ENCODE measurements at places on chromosomes 2 and 18.
A peak's percentile ranks its signal among the peaks of the same experiment; 100 is the strongest.

DNA sequence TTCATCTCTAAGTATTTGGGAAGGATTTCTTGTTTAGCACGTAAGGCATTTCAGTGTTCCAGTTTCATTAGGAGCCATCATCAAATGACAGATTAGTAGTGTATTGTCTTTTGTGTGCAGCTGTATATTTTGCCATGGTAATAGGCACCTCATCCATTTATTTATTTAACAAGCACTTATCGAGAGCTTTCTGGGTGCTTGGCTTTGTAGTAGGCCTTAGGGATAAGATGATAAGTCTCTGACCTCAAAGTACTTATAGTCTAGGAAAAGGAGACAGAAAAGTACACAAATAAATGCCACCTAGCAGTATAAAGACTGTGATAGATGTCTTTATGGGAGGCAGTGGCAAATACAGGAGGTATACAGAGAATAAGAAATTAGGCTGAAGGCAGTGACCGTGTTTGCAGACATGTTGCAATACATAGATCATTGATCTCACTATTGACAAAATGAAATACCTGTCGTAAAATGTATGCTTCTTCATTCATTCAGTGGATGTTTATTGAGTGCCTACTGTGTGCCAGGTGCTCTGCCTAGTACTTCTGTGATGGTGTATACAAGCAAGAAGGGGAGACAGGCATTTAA, 265.9 kb downstream of the SETBP1 start:
- peak; percentile 98 for DNase-seq

- DNase-seq = no peak
These were observed 224.5 kb downstream of the CYP26B1 start for GRCh38 chr2:71923143-71923525.

DNA sequence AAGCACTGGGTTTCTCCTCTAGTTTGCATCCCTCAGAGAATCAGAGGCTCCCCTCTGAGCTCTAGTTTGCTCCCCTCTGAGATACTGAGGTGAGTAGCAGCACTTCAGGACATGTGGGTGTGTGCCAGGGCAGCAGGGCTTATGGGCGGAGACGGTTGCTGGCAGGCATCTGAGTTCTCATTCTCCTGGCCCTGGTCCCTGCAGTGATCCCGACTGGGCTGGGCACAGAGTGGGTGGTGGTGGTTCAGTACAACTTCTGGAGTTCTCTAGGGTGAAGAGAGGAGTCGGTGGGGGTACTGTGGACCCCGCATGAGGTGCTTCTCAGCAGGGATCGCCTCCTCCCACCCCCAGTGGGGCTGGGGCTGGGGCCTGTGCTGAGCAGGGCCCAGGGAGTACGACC, 47.9 kb downstream of the BOLA3 start:
- DNase-seq = no peak

GRCh38 chr18:34083910-34084535, 140.7 kb downstream of the NOL4 start:
- no peak for DNase-seq

- DNase-seq = no peak
These were observed 367.1 kb downstream of the ZEB2 start for GRCh38 chr2:144152817-144153271.

GRCh38 chr2:20451341-20451740, 4.5 kb downstream of the RHOB start:
- DNase-seq = no peak

- no peak for DNase-seq
These were observed 7.4 kb downstream of the BOD1L2 start for GRCh38 chr18:57154191-57154830.

DNA sequence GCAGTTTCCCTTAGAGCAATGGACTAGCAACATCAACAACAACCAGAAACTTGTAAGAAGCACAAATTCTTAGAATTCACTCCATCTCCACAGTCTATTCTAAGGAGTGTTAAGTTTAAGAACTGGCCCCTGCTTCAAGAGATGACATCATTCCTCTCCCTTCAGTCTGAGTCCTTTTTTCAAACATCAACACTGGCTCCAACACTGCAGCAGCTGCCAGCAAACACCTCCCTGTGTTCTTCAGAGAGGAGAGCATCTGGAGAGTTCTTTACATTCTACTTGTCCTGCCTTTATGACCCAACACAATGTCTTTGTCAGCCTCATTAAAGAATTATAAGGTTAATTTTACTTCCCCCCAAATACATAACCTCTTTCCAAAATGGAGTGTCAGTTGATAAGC, 122.3 kb downstream of the HNMT start:
- no peak for DNase-seq

GRCh38 chr2:173590276-173590861, 235.7 kb downstream of the CDCA7 start:
- peak; percentile 97 for DNase-seq

GRCh38 chr2:174635015-174635593, 37.5 kb upstream of the WIPF1 start:
- DNase-seq = no peak

- no peak for DNase-seq
These were observed 34.8 kb downstream of the ATOH8 start for GRCh38 chr2:85788603-85789002.

- no peak for DNase-seq
These were observed 96.0 kb downstream of the CDH2 start for GRCh38 chr18:28080876-28081300.

DNA sequence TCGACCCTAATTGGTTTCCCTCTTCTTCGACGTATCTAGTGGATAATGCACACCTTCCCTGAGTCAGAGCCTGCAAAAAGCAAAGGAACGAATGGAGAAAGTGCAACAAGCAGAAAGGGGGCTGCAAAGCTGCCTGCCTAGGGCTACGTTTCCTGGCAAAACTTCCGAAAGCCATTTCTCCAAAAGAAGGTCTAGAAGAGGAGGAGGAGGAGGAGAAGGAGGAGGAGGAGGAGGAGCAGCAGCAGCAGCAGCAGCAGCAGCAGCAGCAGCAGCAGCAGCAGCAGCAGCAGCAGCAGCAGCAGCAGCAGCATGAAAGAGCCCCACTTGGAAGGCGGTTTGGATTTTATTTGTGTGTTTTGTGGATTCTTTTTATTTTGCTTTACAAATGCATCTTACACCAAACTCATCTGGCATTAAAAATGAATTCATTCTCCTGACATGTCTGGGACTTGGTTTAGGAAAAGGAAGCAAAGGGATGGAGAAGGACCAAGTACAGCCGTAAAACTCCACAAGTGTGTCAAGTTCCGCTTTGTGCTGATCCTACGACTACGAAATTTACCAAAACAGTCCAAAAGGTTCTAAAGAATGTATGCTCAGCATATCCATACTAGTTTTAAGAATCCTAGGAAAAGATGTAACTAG, 2.0 kb downstream of the TCF4 start:
- DNase-seq = no peak

GRCh38 chr2:70797506-70797905, 7.1 kb upstream of the FIGLA start:
- DNase-seq = no peak

- DNase-seq = no peak
These were observed 5.9 kb upstream of the RPL37A start for GRCh38 chr2:216492597-216493333.

GRCh38 chr18:74689251-74689650, 91.6 kb downstream of the ZNF407 start:
- no peak for DNase-seq

GRCh38 chr2:12071318-12071717, 324.9 kb downstream of the LPIN1 start:
- no peak for DNase-seq

- DNase-seq = no peak
These were observed 21.8 kb upstream of the TANK start for GRCh38 chr2:161138429-161138828.

DNA sequence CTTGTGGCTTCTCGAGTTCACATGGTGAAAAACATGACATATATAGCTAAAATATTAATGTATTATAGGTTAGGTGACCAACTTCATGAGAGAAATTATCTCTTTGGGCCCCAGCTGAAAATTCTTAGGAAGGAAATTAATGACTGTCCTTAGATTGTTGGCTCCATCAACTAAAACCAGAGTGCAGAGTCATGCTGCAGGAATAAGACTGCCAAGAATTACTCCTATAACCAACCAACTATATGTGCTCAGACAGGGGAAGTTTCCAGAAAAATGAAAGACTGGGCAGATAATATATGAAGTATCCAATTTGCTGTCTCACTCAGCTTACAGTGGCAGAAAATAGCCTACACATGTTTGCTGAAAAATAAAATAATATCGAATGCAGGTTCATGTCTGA, 71.0 kb upstream of the TMEFF2 start:
- no peak for DNase-seq

GRCh38 chr2:72126186-72127100, 21.2 kb downstream of the CYP26B1 start:
- no peak for DNase-seq

- DNase-seq = no peak
These were observed 61.1 kb upstream of the ACYP2 start for GRCh38 chr2:54054271-54054670.

GRCh38 chr18:70489986-70490933, 201.4 kb downstream of the SOCS6 start:
- DNase-seq = peak; percentile 73

GRCh38 chr2:166494140-166494624, at the start of gene SCN7A:
Gene SCN7A (minus strand): TSS chr2:166494249. CDS start chr2:166477696, 16,553 bp downstream.
- DNase-seq = peak; percentile 41

- DNase-seq = peak; percentile 4
These were observed 243.8 kb downstream of the TSN start for GRCh38 chr2:121999264-121999663.

GRCh38 chr2:143138292-143138691, 9.1 kb downstream of the ARHGAP15 start:
- no peak for DNase-seq

GRCh38 chr2:219277703-219278654, 1.2 kb upstream of the DNAJB2 start:
- DNase-seq = peak; percentile 71

DNA sequence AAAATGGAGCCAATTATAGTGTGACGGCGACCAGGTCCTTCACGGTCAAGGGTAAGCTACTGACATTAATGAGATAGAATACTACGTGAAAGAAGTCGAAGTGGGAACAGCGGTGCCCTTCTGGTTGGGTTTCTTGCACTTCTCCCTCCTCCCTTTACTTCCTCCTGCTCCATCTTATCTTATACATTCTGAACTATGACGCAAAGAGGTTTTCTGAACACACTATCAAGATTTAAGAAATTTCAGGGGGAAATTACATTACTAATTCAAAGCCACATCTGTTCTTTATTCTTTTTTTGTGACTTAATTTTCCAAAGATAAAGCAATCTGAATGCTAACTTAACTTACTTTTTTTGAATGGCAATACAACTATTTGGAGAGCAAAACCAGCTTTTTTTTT, 14.8 kb upstream of the IL18R1 start:
- DNase-seq = no peak

GRCh38 chr2:211944572-211944971, 594.0 kb downstream of the ERBB4 start:
- no peak for DNase-seq

GRCh38 chr2:197121255-197121654, 189.3 kb downstream of the ANKRD44 start:
- DNase-seq = no peak

- DNase-seq = no peak
These were observed 95.9 kb downstream of the NCOA1 start for GRCh38 chr2:24586955-24587354.

- no peak for DNase-seq
These were observed 89.0 kb upstream of the RAB12 start for GRCh38 chr18:8520266-8520665.

- no peak for DNase-seq
These were observed 96.9 kb downstream of the SPP2 start for GRCh38 chr2:234147335-234147861.

- no peak for DNase-seq
These were observed 42.7 kb downstream of the SMAD4 start for GRCh38 chr18:51072586-51073313.

DNA sequence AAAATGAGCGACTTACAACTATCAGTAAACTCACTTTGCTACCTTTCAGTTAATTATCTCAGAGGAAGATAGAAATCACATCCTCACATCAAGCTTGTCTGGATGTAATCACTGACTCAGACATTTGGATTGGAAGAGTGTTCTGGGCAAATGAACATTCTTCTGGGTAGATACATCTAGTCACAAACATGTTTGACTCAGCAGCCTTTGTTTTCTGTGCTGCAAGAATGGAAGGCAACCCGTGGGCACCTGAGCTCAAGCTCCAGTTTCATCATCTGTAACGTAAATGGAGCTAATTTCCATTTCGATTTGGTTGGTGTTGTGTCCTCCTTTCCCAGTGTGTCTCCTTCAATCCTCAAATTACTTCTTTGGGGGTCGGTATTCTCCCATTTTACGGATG, 58.5 kb downstream of the ACAA2 start:
- no peak for DNase-seq

- DNase-seq = no peak
These were observed 2.4 kb downstream of the FARP2 start for GRCh38 chr2:241358470-241358869.

DNA sequence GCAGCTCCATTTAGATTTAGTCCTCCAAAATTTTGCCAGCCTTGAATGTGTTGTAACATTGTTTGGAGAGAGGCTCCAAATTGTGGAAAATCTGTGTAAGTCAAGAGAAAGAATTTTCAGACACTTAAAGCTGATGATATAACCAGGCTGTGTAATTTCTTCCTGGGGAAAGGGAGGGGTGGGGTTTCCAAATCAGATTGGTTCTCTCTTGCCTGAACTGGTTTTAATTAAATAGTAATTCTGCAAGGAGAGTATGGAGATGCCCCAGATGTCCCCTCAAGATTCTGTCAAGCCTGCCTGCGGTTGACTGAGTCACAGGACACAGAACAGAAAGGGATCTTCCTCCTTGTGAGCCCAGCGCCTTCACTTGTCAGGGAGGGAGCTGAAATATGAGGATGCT, 54.5 kb downstream of the C18orf63 start:
- no peak for DNase-seq

GRCh38 chr2:96324721-96325040, 436 bp upstream of the ITPRIPL1 start:
- DNase-seq = no peak

Data from NCI-H748 treated with DMSO at 0.1 percent for 48 hours (cell line).